ENCODE measurements at places on chromosomes 13 and 19.

GRCh38 chr19:13117772-13118423 is at the start of gene NACC1:
NACC1 (plus strand) TSS chr19:13118264; CDS start chr19:13135208, 16,944 bp downstream.
- peak; percentile 84 for DNase-seq

DNA sequence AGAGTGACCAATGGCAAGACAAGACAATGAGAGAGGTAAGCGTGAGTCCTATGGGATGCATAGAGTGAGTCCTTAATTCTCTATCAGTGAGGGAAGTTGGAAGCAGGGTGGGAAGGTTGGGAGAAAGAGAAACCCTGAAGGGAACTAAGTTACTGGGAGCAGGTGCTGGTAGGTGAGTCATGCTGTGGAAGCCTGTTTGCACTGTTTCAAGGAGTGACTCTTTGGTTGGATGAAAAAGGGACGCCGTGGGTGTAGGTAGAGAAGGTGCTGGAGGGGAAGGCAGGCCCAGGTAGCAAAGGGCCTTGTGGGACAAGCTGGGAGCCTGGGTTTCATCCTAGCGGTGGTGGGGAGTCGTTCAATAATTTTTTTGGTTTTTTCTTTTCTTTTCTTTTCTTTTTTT is 21.9 kb downstream of the IGFL1 start:
- DNase-seq = no peak

GRCh38 chr19:32023564-32023832 is 321.9 kb upstream of the ZNF507 start:
- DNase-seq = no peak

DNA sequence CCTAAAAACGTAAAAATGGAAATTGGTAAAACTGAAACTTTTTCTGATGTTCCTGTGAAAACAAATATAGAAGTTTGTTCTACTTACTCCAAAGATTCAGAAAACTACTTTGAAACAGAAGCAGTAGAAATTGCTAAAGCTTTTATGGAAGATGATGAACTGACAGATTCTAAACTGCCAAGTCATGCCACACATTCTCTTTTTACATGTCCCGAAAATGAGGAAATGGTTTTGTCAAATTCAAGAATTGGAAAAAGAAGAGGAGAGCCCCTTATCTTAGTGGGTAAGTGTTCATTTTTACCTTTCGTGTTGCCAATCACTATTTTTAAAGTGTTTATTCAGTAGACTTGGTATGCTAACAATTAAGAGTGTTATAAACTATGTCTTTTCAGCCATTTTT is 25.6 kb downstream of the BRCA2 start:
- no peak for DNase-seq

GRCh38 chr19:31347354-31347753 is 1.9 kb downstream of the TSHZ3 start:
- DNase-seq = no peak

- no peak for DNase-seq
These were observed 107.1 kb downstream of the DACH1 start for GRCh38 chr13:71759651-71760511.

Data from activated CD4-positive, alpha-beta T cell treated with anti-CD3 and anti-CD28 coated beads, Interleukin-2, amount 50 U/mL, for 4 hours (primary cell).